ENCODE measurements at places on chromosomes 3 and 15. TPM values are rescaled to one million over a fixed set of nuclear protein-coding genes. Genes with fewer than 3 reads are reported as not detected.

The SKOR1 gene
- 0.13 TPM for total RNA-seq

The GXYLT2 gene
- total RNA-seq: 0.20 TPM

The DAZL gene
- total RNA-seq: not detected

The SNX22 gene
- total RNA-seq: 1.2 TPM

The CLDN16 gene
- 1.2 TPM for total RNA-seq

The EFCC1 gene
- total RNA-seq: 0.53 TPM

The PDCD7 gene
- total RNA-seq: 9.7 TPM

The MON1A gene
- 9.4 TPM for total RNA-seq

The BLM gene
- total RNA-seq: 0.68 TPM

The SMCO1 gene
- total RNA-seq: not detected

The CCRL2 gene
- 0.55 TPM for total RNA-seq

The XCR1 gene
- not detected for total RNA-seq

The TMCO5A gene
- total RNA-seq: not detected

The RBPMS2 gene
- total RNA-seq: 7.5 TPM

The SPATA12 gene
- total RNA-seq: not detected

The NR2E3 gene
- 0.33 TPM for total RNA-seq

The KBTBD8 gene
- total RNA-seq: 1.5 TPM

The POC1A gene
- total RNA-seq: 2.1 TPM

The ADAMTS9 gene
- total RNA-seq: 0.81 TPM

The ADGRG7 gene
- 17.0 TPM for total RNA-seq

The CAMKV gene
- total RNA-seq: not detected

The PLA2G4F gene
- 0.25 TPM for total RNA-seq

The LINGO1 gene
- total RNA-seq: 0.86 TPM

The FOXB1 gene
- not detected for total RNA-seq

The SAMD7 gene
- not detected for total RNA-seq

The CELSR3 gene
- total RNA-seq: 0.45 TPM
